Activated naive CD4-positive, alpha-beta T cell treated with Interleukin-2 at 50 U/mL for 16 hours (primary cell): ENCODE measurements at places on chromosomes 12 and 14.

DNA sequence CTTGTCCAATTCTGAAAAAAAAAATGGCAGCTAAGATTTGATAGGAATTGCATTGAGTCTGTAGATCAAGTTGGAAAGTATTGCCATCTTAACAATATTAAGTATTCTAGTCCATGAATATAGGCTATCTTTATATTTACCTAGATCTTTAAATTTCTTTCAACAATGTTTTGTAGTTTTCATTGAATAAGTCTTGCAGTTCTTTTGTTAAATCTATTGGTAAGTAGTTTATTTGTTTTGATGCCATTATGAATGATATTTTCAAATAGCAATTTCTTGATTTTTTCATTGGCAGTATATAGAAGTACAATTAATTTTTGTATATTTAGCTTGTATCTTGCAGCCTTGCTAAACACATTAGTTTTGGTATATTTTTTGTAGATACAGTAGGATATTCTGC is 71.6 kb downstream of the SYNE2 start:
- DNase-seq = no peak

DNA sequence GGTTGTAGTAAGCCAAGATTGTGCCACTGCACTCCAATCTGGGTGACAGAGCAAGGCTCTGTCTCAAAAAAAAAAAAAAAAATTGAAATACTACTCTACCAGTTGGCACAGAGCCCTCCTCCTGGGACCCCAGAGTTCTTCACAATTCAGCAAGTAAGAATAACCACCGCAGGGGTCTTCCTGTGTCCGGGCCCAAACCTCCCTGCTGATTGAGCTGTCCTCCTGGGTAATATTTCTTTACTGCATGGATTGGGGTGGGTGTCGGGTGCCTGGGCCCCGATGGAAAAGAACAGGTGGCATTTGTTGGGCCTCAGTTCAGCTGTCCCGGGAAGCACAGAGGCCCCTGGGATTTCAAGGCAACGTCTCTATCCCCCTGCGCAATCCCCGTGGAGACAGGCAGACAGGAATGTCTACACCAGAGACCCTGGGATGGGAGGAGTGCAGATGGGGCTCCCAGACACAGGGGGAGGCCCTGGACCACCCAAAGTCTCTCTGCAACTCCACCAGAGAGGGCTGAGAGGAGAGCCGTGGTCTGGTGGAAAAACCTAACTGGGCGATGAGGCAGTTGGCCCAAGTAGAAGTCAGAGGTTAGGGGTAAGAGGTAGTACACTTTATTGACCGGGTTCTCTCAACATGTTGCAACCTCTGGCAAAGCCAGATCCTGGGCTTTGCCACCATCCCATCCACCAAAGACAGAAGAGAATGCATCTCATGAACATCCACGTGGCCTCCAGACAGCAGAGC is 32.7 kb upstream of the VPS37B start:
- DNase-seq = no peak

GRCh38 chr12:32240162-32240561 is 133.5 kb downstream of the BICD1 start:
- DNase-seq = no peak

- no peak for DNase-seq
Measured at GRCh38 chr14:94163796-94164195, 10.3 kb upstream of the PPP4R4 start.

GRCh38 chr12:105396983-105397382 is 66.5 kb downstream of the C12orf75 start:
- DNase-seq = no peak

DNA sequence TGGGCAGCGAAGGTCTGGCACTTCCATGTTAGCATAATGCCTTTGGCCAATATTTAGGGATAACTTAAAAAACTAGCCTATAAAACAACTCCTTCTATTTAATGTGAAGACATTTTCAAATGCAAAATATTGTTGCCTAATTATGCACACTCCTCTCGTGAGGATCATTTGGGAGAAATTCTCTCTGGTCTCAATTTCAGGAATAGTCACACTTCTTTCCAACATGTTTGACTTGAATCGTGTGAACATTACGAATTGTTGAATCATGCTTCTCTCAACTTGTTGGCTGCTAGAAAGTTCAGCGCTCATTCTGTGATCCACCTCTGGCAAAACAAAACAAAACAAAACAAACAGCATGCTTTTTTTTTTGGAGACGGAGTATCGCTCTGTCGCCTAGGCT is 313.2 kb downstream of the SEC23A start:
- DNase-seq = no peak

DNA sequence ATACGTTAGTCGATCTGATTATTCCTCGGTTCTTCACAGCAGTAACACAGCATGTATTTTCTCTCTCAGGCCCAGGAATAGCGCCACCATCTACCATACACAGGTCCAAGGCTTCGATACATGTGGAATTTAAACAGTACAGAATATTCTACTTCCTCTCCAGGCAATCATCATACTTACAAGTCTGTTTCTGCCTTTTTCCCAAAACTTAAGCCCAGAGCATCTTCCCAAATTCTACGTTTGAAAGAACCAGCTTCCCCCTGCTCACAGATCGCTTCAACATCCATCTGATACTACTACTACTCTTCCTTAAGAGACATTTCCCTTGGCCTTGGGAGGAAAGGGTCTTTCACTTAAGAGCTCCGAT is 626 bp downstream of the TXNDC16 start:
- no peak for DNase-seq

GRCh38 chr12:3379079-3379478 is 111.9 kb upstream of the PRMT8 start:
- no peak for DNase-seq

DNA sequence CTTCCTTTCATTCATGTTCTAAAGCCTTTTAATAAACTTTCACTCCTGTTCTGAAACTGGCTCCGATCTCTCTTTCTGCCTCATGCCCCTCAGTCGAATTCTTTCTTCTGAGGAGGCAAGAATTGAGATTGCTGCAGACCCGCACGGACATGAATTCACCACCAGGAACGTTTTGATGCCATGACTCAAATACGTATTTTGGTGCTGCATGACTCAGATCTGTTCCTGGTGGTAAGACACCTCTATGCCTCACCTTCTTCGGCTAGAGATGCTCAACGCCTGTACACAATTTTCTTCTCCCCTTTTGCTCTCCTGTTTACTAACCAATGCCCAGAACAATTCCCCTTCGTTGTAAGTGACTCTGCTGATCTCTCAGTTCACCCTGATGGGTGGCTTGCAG is 52.0 kb upstream of the RIMBP2 start:
- peak; percentile 19 for DNase-seq

GRCh38 chr14:68333262-68333661 is 459.6 kb downstream of the ZFP36L1 start:
- DNase-seq = no peak

GRCh38 chr14:71647086-71647784 is 285.0 kb upstream of the RGS6 start:
- DNase-seq = no peak

GRCh38 chr12:12887471-12887870 is 3.9 kb upstream of the GPRC5A start:
- DNase-seq = no peak

GRCh38 chr12:112342587-112342986 is 39.6 kb downstream of the HECTD4 start:
- DNase-seq = no peak

DNA sequence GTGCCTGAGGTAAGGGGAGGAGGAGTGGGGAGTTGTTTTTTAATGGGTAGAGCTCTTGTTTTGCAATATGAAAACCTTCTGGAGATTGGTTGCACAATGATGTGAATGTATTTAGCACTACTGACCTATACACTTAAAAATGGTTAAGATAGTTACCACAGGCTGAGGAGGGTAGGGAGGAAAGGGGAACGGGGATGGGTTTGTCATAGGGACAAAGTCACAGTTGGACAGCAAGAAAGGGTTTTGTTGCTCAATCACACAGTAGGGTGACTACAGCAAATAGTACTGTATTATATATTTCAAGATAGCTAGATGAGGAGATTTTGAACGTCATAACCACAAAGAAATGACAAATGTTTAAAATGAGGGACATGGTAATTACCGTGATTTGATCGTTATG is 1562.4 kb downstream of the AACS start:
- no peak for DNase-seq

- no peak for DNase-seq
Measured at GRCh38 chr14:57319636-57320192, 50.9 kb downstream of the AP5M1 start.

DNA sequence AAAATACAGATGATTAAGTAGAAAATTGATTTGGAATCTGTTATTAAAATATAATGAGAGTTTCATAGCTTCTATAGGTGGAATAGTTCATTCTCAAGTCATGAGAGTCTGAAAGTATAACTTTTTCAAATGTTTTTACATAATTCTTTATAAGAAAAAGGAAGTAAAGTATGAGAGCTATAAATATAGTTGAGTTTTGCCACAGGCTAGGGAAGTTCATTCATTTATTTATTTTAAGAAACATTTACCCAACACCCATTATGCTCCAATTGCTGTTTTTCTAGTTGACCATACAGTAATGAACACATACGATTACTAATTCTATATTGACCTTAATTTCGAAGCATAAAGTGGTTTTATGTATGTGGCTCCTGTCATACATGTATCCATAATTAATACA is 24.8 kb downstream of the LRRIQ1 start:
- no peak for DNase-seq

GRCh38 chr12:12445165-12445881 is 88.4 kb downstream of the BORCS5 start:
- DNase-seq = no peak

GRCh38 chr12:79364197-79364596 is 326.6 kb downstream of the PAWR start:
- DNase-seq = no peak

DNA sequence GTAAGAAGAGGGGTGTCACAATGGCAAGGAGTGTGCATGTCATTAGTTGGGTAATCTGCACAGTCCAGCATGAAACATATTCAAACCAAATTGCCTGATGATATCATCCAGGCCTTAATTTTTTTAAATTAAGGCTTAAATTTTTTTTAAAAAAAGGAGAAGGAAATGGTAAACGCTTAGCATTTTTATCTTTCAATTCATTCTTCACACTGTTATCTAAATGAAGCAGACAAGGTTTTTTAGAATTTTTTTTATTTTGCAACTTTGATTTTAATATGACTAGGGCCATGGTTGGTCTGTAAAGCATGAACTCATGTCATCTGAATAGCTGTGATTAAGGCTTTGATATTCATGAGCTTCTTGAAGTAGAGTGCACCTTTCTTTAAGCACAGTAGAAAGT is 362.5 kb downstream of the SYT1 start:
- no peak for DNase-seq

DNA sequence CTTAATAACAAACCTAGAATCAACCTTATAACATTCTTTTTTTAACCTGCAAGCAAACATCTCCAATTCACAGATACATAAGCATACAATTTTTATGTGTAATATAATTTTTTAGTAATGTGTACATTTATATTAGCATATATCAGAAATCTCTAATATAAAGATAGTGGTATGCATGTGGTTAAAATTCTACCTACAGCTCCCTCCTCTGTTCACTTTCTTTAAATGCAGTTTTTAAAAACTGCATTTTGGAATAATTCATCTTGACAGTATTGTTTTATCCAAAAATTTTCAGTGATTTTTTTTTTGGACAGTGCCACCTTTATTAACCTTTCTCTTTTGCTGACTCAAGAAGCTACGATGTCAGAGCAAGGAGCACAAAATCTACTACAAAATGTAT is 13.2 kb upstream of the RXYLT1 start:
- DNase-seq = no peak

DNA sequence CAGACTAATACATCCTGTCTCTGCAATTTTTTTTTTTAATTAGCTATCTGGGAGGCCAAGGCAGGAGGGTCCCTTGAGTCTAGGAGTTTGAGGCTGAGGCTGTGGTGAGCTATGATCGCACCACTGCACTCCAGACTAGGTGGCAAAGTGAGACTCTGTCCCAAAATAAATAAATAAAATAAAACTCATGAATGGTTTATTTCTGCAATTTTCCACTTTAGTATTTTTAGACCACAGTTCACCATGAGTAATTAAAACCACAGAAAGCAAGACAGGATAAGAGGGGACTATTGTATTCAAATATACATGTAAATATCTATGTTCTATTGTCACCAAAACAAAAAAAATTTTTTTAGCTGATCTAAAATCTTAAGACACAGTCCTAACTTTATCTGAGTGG is 17.8 kb downstream of the TAOK3 start:
- no peak for DNase-seq
